ENCODE measurements at places on chromosomes 4 and X.
A peak's percentile ranks its signal among the peaks of the same experiment; 100 is the strongest.

- DNase-seq = no peak
These were observed 3.6 kb downstream of the USP46 start for GRCh38 chr4:52655506-52655905.

- peak; percentile 97 for DNase-seq
These were observed 316.3 kb downstream of the CAMK2D start for GRCh38 chr4:113445286-113445685.

DNA sequence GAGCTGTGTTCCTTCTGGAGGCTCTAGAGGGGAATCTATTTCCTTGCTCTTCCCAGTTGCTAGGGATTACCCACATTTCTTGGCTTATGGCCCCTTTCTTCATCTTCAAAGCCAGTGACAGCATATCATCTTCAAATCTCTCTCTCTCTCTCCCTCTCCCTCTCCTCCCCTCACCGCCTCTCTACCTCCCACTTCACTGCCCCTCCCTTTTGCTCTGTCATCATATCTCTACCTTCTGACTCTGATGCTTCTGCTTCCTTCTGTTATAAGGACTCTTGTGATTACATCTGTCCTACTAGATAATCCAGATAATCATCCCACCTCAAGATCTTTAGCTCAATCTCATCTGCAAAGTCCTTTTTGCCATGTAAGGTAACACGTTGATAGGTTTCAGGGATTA lies 93.1 kb upstream of the TEX13D start:
- DNase-seq = no peak

- DNase-seq = no peak
These were observed 1600.8 kb downstream of the ARAP2 start for GRCh38 chr4:34643476-34643875.

DNA sequence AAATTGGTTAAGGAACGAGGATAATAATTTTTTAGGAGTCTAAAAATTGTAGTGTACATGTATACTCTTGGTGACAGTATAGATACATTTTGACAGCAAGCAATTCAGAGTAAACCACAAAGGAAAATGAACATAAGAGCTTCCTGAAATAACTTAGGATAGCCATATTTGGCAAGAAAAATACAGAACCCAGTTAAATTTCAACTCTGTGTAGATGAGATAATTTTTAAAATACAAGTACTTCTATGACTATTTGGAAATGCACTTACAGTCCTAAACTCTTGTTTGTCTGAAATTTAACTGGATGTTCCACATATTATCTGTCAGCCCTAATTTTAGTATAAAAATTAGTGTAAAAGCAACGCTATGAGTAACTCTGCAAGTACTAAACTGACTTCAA lies 124.4 kb upstream of the PCDH18 start:
- no peak for DNase-seq

- no peak for DNase-seq
These were observed 144.5 kb downstream of the GC start for GRCh38 chr4:71639380-71639779.

DNA sequence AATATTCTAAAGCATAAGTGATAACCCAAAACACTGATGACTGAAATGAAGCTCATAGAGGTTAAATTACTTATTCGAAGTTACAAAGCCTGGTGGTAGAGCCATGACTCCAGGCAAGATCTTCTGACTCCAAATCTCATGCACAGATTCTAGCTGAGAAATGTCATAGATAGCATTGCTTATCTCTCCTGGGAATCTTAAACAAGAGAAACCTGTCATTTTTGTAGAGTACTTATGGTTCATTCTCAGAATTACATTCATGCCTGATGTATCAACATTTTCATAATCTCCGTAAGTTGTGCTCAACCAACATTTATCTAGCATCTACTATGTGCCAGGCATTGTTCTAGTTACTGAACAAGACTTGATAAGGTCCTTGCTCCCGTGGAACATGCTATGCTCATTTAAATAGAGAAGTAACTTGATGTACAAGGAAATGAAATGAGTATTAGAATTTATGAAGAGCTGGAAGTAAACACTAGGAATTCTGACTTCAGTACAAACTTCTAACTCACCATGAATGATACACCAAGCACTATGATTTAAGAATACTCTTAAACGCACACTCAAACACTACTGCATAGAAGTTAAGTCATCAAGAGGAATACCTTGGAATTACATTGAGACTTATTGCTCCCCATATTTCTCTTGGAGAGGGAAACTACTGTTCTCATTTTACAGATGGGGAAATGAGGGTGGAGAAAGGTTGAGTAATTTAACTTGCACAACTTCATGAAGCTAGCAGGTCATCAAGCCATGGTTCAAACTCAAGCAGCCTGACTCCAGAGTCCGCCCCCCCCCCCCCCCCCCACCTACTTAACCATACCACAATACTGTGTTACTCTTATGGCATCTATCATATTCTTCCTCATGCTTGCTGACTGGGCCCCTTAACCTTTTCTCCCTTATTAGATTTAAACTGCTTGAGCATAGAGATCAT lies 45.4 kb downstream of the MBNL3 start:
- no peak for DNase-seq

GRCh38 chrX:103791826-103792485 lies 15.3 kb downstream of the PLP1 start:
- DNase-seq = no peak
